Left cardiac atrium (tissue), 4 donors: ENCODE measurements at places on chromosomes 12 and 14. TPM values are rescaled to one million over a fixed set of nuclear protein-coding genes. Genes with fewer than 3 reads are reported as not detected.

Gene GAS2L3
- total RNA-seq = 4.0 TPM

Gene CARMIL3
- total RNA-seq = 0.62 TPM

Gene PRH2
- not detected for total RNA-seq

Gene CDH24
- total RNA-seq = 3.4 TPM

Gene ITGB7
- 2.1 TPM for total RNA-seq

Gene BBS10
- total RNA-seq = 9.4 TPM

Gene CD9
- 167 TPM for total RNA-seq

Gene PIWIL1
- not detected for total RNA-seq

Gene ABCD2
- total RNA-seq = 8.0 TPM

Gene ATL1
- total RNA-seq = 1.7 TPM

Gene TSPAN11
- total RNA-seq = 2.5 TPM

Gene TTC6
- not detected for total RNA-seq

DNA sequence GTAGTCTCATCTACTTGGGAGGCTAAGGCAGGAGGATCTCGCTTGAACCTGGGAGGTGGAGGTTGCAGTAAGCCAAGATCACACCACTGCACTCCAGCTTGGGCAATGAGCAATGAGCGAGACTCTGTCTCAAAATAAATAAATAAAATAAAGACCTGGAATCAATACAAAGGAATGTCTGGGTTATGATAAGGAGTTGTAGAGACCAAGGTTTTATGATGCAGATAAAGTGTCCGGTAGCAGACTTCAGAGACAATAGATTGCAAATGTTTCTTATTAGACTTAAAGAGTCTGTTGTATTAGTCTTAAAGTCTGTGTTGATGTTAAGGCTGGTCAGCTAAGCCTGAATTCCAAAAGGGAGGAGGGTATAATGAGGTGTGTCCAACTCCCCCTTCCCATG, 35.2 kb upstream of the RNASE1 start:
- DNase-seq = no peak

- no peak for DNase-seq
These were observed 9.3 kb downstream of the ST8SIA1 start for GRCh38 chr12:22325218-22325617.

- no peak for DNase-seq
These were observed 24.3 kb downstream of the DACT1 start for GRCh38 chr14:58662018-58662417.

- DNase-seq = no peak
These were observed 236.4 kb upstream of the CRY1 start for GRCh38 chr12:107329569-107330324.

DNA sequence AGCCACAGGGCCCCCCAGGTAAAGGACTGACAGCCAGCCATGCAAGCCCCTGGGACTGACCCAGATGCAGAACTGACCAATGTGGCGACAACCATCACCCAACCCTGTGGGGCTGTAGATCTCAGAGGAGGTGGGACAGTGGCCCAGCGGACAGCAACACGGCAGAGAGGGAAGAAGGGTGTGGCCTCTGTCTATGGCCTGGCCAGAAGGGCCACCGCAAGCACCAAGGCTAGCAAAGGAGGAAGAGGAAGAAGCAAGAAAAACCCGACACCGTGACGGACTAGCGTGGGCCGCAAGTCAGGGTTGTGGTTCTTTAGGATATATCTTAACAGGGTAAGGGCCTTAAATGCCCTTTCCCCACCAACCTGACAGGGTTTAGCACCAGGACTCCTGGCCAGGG, 71.2 kb downstream of the ITPK1 start:
- DNase-seq = no peak

- DNase-seq = no peak
These were observed 6.4 kb upstream of the GAS2L3 start for GRCh38 chr12:100566887-100567637.

DNA sequence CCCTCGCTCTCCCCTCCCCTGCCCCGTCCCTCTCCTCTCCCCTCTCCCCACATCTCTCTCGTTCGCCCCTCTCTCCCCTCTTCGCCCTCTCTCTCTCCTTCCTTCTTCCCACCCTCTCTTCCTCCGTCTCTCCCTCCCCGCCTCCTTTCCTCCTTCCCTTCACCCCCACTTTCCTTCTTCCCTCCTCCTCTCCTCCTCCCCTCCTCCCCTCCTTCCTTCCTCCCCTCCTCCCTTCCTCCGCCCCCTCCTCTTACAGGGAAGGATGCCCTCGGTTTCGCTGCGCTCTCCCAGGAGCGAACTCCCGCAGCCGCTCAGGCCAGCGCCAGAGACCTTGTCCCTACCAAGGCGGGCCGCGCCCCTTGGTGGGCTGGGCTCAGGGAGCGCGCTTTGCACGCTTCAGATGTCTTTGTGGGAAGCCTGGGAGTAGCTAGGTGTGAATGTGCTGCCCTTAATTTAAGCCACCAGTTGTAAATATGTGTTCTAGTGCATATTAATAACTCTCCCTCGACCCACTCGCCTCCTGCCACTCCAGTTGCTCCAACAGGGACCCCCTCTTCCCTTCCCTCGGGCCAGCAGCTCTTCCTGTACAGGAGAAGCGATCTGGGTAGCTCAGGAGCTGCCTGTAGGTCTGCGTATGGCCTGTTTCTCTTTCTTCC, 13.3 kb upstream of the MAP3K9 start:
- peak; percentile 58 for DNase-seq

- DNase-seq = no peak
These were observed 199.4 kb upstream of the FOXN3 start for GRCh38 chr14:89616425-89616824.

DNA sequence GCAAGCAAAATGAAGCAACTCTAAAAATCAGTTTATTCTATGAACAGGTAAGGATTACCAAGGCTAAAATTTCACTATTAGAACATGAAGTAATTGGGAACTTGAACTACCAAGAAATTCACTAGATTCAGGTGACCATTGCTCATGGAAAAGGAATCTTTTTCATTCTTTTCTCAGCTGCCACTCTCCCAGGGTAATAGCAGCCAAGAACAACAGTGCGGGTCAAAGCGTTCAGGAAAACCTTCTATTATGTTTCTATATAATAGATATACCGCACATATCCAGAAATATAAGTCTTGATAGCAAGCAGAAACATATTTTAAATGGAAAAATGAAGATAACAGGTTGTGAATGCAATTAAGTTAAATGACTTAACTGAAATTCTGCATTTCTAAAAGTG, 125.6 kb downstream of the NELL2 start:
- DNase-seq = no peak

GRCh38 chr12:111741235-111741812, 25.4 kb upstream of the ALDH2 start:
- DNase-seq = no peak

- no peak for DNase-seq
These were observed 8.3 kb downstream of the TMTC2 start for GRCh38 chr12:82694970-82695369.

DNA sequence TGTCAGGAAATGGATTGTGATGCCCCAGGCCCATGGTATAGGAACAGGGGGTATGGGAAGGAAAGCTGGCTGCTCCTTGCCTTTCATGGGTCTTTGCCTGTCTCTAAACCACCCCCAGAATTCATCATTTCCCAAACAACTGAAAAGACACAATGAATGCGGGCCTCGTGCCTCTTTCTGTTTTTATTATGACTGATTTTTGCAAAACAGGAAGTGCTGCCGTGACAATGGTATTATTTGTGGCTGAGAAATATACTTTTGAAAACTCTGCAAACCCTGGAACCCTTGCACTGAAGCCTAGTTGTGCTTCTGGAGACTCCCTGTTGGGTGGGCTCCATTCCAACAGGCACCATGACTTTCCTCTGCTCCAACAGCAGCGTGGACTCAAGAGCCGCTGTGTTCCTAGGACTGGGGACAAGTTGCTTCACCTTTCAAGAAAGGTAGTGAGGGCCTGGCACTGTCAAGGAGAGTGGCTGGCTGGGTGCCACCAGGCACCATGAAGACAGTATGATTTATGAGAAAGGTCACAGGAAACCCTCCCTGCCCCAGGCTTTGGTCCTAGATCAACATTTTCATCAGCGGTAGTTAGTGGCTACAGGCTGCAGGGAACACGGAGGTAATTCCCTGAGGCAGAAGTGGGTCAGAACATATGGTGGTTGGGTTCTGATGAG, 4.8 kb upstream of the DGLUCY start:
- DNase-seq = peak; percentile 58

GRCh38 chr12:28683366-28683765, 465.7 kb upstream of the FAR2 start:
- DNase-seq = no peak

GRCh38 chr12:52018433-52019112, 11.8 kb downstream of the TAMALIN start:
- peak; percentile 13 for DNase-seq

GRCh38 chr14:68076451-68076850, 256.9 kb downstream of the RAD51B start:
- DNase-seq = no peak

GRCh38 chr12:684416-684815, 21.2 kb upstream of the NINJ2 start:
- DNase-seq = no peak

DNA sequence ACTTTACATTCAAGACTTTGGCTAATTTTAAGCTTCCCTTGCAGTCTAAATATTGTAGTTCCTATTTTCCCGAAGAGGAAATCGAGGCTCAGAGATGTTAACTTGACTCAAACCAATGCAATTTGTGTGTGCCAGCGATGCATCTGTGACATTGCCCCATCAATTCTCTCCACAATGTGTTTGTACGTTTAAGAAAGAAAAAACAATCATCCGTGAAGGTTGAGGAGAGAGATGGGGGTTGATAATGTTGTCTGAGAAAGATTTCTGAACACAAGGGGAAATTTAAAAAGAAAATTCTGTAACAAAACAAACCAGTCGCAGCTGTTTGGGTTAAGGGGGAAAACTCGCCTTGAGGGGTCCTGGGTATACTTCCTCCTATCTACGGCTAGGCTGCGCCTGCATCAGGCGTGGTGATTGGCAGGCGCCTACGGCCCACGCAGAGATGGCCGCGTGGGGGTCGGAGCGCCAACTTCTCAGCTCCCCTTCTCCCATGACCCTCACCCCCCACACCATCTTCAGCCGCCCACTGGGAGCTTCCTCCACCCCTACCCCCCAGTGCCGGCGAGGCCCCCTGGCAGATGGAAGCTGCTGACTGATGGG, 12.3 kb downstream of the SIX1 start:
- DNase-seq = no peak

GRCh38 chr12:104498211-104498801, 41.6 kb downstream of the CHST11 start:
- DNase-seq = no peak
